ENCODE measurements at places on chromosomes 7 and 10. TPM values are rescaled to one million over a fixed set of nuclear protein-coding genes. Genes with fewer than 3 reads are reported as not detected.

- peak overlapping the region; percentile 92 for H3K27ac ChIP-seq
- DNase-seq, result no peak
- no peaks in the 10 kb centered on the region for H3K27me3 ChIP-seq
- peak overlapping the region; percentile 85 for H3K4me3 ChIP-seq
Measured at GRCh38 chr10:73097305-73097670, 622 bp upstream of the P4HA1 start.

GRCh38 chr10:14751014-14751896, 23.4 kb downstream of the FAM107B start:
- no peaks in the 10 kb centered on the region for H3K36me3 ChIP-seq
- DNase-seq, result no peak
- no peak overlapping the region for H3K27ac ChIP-seq
- no peak overlapping the region for H3K4me3 ChIP-seq
- H3K4me1 ChIP-seq, result no peaks in the 10 kb centered on the region
- peaks cover 2% of the 10 kb centered on the region for H3K27me3 ChIP-seq

Gene LCOR
- total RNA-seq, result 40.4 TPM

Gene ANKRD1
- total RNA-seq, result 0.65 TPM

DNA sequence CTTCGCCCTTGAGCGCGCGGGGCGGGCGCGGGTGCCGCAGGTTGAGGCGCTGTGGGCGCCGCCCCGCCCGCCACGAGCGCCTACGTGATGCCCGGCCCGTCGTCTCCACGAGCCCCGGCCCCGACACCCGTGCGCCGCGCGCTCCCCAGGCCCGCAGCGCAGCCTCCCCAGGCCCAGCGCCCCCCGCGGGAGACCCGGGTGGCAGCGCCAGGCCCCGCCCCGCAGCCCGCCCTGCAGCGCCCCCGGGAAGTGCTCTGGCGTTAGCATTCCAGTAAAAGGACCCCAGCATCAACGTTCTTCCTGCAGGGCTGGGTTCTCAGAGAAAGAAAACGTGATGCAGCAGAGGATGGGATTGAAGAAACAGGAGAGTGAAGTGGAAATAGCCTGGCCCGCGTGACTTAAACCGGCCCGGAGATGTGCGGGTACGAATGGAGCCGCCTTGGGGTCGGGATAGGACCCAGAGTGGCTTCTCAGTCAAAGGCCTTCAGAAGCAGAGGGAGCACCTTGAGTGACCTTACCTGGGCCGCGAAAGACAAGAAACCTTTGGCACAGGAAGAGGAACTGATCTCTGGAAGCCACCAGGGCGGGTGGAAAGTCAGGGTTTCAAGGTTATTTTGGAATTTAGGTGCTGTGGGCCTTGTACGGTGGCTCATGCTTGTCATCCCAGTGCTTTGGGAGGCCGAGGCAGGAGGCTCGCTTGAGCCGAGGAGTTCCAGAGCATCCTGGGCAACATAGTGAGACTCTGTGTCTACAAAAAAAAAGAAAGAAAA, 1.8 kb downstream of the PFKP start:
- peak overlapping the region; percentile 46 for H3K27ac ChIP-seq
- peak overlapping the region; percentile 91 for H3K4me3 ChIP-seq
- peak; percentile 8 for DNase-seq
- H3K36me3 ChIP-seq, result peaks cover 27% of the 10 kb centered on the region
- no peaks in the 10 kb centered on the region for H3K27me3 ChIP-seq

DNA sequence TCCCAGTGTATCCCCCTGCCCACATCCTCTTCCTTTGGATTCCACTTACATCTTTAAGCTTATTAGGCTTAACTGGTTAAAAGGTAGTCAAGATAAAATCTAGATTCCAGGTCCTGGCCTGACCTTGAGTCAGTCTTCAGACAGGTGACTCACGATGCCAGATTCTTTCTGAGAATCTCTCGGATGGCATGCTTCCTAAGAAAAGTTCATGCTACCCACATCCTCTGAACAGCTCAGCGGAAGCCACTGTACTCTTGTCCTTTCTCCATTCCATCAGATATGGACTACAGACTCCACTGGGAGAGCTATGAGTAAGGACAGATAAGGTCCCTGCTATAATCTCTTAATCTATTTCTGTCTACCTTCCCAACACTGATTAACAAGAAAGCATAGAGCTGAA, 43.4 kb downstream of the DNMBP start:
- peak; percentile 78 for DNase-seq
- no peaks in the 10 kb centered on the region for H3K27me3 ChIP-seq
- H3K27ac ChIP-seq, result peak overlapping the region; percentile 49
- H3K4me3 ChIP-seq, result no peak overlapping the region

- no peak overlapping the region for H3K27ac ChIP-seq
- H3K4me3 ChIP-seq, result no peak overlapping the region
- no peaks in the 10 kb centered on the region for H3K27me3 ChIP-seq
- no peak for DNase-seq
- H3K4me1 ChIP-seq, result peaks cover 26% of the 10 kb centered on the region
Measured at GRCh38 chr10:102313221-102313896, 68.0 kb downstream of the GBF1 start.

- DNase-seq, result no peak
- H3K4me1 ChIP-seq, result no peaks in the 10 kb centered on the region
- H3K27me3 ChIP-seq, result no peaks in the 10 kb centered on the region
- no peak overlapping the region for H3K27ac ChIP-seq
- no peak overlapping the region for H3K4me3 ChIP-seq
Measured at GRCh38 chr10:133444342-133445267, 9.1 kb upstream of the SCART1 start.

DNA sequence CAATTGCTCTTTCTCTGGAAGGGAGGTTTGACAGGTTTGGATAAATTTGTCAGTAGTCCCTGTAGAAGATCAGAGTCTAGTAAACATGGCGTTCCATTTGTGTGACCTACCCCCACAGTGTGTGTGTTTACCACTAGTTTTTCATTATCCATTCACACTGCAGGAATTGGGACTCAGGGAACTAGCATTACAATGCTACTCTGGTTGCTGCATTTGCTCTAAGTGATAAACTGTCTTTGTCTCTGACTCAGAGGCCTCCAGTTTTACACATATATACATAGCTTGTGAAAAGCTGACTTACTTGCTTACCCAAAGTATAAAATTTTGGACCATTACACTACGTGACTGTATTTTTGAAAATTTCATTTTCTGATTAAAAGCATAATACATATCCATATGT, 1604.0 kb downstream of the REEP3 start:
- H3K27me3 ChIP-seq, result no peaks in the 10 kb centered on the region
- no peak overlapping the region for H3K27ac ChIP-seq
- H3K4me1 ChIP-seq, result no peaks in the 10 kb centered on the region
- H3K36me3 ChIP-seq, result no peaks in the 10 kb centered on the region
- no peak overlapping the region for H3K4me3 ChIP-seq

- H3K4me3 ChIP-seq, result no peak overlapping the region
- no peak overlapping the region for H3K27ac ChIP-seq
Measured at GRCh38 chr10:11499425-11500071, 111.9 kb downstream of the USP6NL start.

Gene CDHR3
- total RNA-seq, result 0.19 TPM

Gene LGI1
- total RNA-seq, result not detected

GRCh38 chr10:16756561-16757221, 60.5 kb downstream of the RSU1 start:
- H3K4me1 ChIP-seq, result no peaks in the 10 kb centered on the region
- H3K27me3 ChIP-seq, result no peaks in the 10 kb centered on the region
- peak; percentile 30 for DNase-seq
- H3K36me3 ChIP-seq, result peaks cover 15% of the 10 kb centered on the region
